ENCODE measurements at places on chromosomes 4 and X.

DNA sequence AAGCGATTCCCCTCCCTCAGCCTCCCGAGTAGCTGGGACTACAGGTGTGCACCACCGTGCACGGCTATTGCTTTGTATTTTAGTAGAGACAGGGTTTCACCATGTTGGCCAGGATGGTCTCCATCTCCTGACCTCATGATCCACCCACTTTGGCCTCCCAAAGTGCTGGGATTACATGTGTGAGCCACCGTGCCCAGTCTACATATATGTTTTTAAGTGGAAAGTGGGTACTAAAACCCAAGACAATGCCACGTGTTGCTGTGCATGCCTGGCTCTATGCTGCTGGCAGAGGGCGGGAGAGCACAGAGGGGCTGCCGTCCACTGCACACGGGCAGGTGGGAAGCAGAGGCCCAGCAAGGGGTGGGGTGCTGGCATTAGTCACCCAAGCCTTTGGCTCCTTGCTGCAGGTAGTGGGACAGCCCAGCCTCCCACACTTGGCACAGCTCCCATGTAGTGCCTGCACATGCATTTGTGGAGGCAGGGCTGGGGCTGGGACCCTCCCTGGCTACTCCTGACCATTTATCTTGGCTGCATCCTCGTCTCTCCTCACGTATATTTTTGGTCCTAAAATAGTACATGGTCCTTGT lies 3.5 kb downstream of the EMD start:
- DNase-seq: no peak

- DNase-seq: no peak
Measured at GRCh38 chrX:28802625-28803024, 215.4 kb downstream of the IL1RAPL1 start.

GRCh38 chrX:43349363-43349762 lies 306.7 kb upstream of the MAOA start:
- DNase-seq: no peak

DNA sequence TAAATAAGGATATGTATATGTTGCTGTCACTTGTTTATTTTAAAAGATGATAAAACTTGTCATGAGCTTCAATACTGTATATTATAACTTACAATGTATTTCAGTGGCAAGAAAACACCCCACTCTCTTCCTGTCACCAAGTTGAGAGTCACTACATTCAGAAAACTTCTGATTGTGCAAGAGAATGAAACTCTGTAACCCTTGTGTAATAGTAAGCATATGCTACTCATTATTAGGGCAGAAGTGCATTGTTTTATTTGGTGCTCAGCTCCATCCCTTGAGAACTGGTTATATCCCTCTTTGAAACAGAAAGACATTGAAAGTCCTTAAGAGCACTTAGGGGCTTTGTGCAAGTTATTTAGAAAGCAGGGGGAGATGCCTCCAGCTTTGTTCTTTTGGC lies 594.5 kb downstream of the ARAP2 start:
- DNase-seq: no peak

- no peak for DNase-seq
Measured at GRCh38 chrX:644304-645281, 14.0 kb downstream of the SHOX start.

DNA sequence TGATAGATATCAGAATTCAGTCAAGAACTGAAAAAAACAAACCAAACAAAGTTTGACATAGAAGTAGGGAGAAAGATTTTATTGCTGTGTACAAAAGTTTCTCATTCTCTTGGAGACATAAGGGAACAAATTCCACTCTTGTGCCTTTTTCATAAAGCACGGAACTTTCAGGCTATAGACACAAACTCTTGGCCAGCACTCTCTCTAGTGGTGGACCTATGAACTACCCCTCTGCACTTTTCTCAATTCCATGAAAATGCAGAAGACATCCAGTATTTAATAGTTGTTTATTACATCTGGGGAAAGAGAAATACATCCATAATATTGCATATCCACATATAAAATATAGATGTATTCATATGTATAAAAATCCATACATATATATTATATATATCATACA lies 291.6 kb upstream of the HS3ST1 start:
- DNase-seq: no peak

- DNase-seq: no peak
Measured at GRCh38 chr4:56871371-56871866, 36.3 kb upstream of the REST start.

Data from stimulated activated CD4-positive, alpha-beta T cell treated with anti-CD3 and anti-CD28 coated beads, Interleukin-1b, Interleukin-23, amount 100 ng/mL, for 1 hour (primary cell).